ENCODE measurements at places on chromosomes 3 and 15.

DNA sequence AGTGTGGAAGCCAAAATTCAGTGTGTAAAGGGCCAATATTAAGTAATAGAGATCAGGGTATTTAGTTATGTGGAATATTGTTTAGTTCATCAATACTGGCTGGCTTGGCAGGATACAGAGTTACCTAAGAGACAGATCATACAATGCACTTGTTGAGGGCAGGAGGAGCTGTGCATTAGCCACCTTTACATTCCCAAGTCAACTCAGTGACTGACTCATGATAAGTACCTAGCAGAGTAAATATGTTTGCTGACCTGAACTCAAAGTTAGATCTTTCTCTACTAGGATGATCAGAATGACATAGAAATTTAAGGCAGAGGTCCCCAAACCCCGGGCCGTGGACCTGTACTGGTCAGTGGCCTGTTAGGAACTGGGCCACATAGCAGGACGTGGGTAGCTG is 3.5 kb upstream of the ABHD17C start:
- no peak for DNase-seq

DNA sequence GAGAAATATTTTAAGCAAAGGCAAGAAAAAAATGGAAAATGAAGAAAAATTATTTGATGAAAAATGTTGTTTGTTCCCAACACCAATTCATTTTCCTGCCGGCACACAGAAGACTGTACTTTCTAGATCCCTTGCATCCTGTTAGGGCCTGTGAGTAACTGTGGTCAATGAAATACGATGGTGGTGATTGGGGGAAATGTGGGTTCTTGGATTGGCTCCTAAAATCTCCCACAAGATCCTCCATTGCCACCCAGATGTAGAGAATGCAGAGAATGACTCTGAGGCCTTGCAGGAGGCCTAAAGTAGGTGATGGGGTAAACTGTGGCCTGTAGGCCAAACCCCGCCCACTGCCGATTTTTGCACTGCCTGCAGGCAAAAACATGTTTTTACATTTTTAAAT is 46.3 kb upstream of the C3orf70 start:
- DNase-seq = no peak

DNA sequence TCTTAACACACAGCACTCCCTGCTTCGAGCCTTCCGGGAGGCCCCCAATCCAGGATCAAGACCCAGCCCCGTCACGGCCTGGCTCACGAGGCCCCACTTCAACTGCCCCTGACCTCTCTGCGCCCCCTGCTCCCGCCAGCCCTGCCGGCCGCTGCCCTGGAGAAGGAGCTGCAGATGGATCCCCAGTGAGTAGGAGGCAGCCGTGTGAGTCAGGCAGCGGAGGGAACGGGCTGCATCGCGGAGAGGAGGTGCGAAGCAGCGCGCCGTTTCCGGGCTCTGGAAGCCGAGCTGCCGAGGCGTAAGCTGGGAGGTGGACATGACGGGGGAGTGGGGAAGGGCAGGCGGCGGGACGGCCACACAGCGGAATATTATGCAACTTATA is 133.4 kb downstream of the TPRA1 start:
- DNase-seq = no peak

- DNase-seq = no peak
Observed at GRCh38 chr3:49785565-49786356, 581 bp downstream of the IP6K1 start.

GRCh38 chr3:153331676-153332075 is 169.7 kb downstream of the RAP2B start:
- DNase-seq = no peak

GRCh38 chr3:132659000-132659364 is 627 bp downstream of the ACAD11 start:
- no peak for DNase-seq

DNA sequence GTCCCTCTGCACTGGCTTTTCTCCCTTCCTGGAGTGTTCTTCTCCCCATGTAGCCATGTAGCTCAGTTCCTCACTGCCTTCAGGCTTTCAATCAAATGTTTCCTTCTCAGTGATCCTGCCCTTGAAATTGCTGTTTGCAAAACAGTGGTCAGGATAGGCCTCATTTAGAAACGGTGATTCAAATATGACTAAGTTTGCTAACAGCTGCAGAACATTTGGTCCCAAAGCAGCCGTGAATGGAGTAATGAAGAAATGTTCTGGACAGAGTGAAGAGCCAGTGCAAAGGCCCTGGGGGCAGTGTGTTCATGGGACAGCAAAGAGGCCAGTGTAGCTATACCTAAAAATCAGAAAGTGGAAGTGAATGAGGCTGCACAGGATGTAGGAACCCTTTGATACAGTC is 223.4 kb downstream of the FEZF2 start:
- DNase-seq = no peak
